Breast epithelium (tissue), 4 donors: ENCODE measurements at places on chromosomes 7 and 10. TPM values are rescaled to one million over a fixed set of nuclear protein-coding genes. Genes with fewer than 3 reads are reported as not detected.

Gene BAIAP2L1
- total RNA-seq, result 8.5 TPM

Gene NCF1
- 6.1 TPM for total RNA-seq

Gene CRPPA
- 6.0 TPM for total RNA-seq

Gene RASA4
- 17.0 TPM for total RNA-seq

GRCh38 chr10:58806323-58806722, 293.7 kb downstream of the BICC1 start:
- H3K27me3 ChIP-seq, result no peaks in the 10 kb centered on the region
- H3K27ac ChIP-seq, result no peak overlapping the region
- no peak for DNase-seq
- no peaks in the 10 kb centered on the region for H3K36me3 ChIP-seq
- H3K4me3 ChIP-seq, result no peak overlapping the region

DNA sequence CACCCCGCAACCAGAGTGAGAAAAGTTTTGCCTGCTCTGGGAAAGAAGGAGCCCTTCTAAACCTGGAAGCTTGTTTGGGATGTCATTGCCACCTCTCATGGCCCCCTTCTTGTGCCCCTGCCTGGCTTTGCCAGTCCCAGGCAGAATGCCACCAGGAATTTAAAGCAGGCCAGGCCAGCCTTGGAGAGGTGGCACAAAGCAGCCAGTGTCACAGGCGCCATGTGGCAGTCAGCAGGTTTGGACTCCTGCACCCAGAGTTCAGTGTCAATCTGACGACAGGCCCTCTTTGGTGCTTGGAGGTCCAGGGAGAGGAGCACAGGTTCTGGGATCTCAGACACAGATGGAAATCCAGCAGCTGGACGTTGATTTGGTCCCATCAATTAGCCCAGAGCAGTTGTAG, 12.7 kb downstream of the HK1 start:
- H3K4me1 ChIP-seq, result no peaks in the 10 kb centered on the region
- no peak overlapping the region for H3K4me3 ChIP-seq
- DNase-seq, result no peak
- no peaks in the 10 kb centered on the region for H3K36me3 ChIP-seq

DNA sequence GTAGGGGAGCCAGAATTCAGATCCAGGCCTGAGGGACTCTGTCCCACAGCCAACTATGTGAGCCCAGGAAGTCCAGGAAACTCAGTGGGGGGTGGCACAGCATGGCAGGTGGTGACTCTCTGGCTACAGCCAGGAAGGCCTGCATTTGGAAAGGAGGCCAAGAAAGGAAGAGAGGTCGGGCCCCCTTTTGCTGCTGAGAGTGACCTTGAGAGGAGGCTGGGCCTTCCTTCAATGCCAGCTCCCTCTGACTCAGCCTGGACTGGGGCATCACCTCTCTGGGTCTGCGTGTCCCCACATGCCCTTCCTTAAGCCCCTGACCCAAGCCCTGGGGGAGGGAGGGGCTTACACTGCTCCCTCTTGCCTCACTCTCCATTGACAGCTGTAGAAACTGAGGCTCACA, 6.4 kb upstream of the MYL10 start:
- H3K36me3 ChIP-seq, result no peaks in the 10 kb centered on the region
- no peak for DNase-seq
- H3K27me3 ChIP-seq, result no peaks in the 10 kb centered on the region
- no peak overlapping the region for H3K27ac ChIP-seq
- H3K4me1 ChIP-seq, result no peaks in the 10 kb centered on the region

GRCh38 chr7:100779359-100779758, 46.0 kb downstream of the ZAN start:
- H3K4me3 ChIP-seq, result no peak overlapping the region
- H3K27me3 ChIP-seq, result no peaks in the 10 kb centered on the region
- no peaks in the 10 kb centered on the region for H3K4me1 ChIP-seq
- no peak for DNase-seq
- H3K27ac ChIP-seq, result no peak overlapping the region

DNA sequence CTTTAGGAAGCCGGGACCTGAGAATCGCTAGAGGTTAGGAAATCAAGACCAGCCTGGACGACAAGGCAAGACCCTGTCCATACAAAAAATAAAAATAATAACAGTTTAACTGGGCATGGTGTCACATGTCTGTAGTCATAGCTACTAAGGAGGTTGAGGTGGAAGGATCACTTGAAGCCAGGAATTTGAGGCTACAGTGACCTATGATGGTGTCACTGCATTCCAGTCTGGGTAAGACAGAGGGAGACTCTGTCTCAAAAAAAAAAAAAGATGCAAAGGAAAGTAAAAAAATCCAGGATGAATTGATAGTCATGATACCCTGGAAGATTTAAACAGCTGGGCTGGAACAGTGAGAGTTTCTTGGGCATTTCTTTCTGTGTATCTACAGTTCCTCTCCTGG, 463.2 kb downstream of the GALNT17 start:
- H3K4me3 ChIP-seq, result no peak overlapping the region
- H3K27me3 ChIP-seq, result no peaks in the 10 kb centered on the region
- no peaks in the 10 kb centered on the region for H3K4me1 ChIP-seq
- DNase-seq, result no peak
- no peaks in the 10 kb centered on the region for H3K36me3 ChIP-seq

- no peaks in the 10 kb centered on the region for H3K27me3 ChIP-seq
- no peaks in the 10 kb centered on the region for H3K36me3 ChIP-seq
- no peak overlapping the region for H3K4me3 ChIP-seq
Measured at GRCh38 chr7:94609561-94609960, 46.4 kb downstream of the SGCE start.
